HCT116 (cell line): ENCODE measurements at places on chromosomes 5 and 9. TPM values are rescaled to one million over a fixed set of nuclear protein-coding genes. Genes with fewer than 3 reads are reported as not detected.

The OMD gene
- total RNA-seq, result not detected

The LPAR1 gene
- 7.4 TPM for total RNA-seq

DNA sequence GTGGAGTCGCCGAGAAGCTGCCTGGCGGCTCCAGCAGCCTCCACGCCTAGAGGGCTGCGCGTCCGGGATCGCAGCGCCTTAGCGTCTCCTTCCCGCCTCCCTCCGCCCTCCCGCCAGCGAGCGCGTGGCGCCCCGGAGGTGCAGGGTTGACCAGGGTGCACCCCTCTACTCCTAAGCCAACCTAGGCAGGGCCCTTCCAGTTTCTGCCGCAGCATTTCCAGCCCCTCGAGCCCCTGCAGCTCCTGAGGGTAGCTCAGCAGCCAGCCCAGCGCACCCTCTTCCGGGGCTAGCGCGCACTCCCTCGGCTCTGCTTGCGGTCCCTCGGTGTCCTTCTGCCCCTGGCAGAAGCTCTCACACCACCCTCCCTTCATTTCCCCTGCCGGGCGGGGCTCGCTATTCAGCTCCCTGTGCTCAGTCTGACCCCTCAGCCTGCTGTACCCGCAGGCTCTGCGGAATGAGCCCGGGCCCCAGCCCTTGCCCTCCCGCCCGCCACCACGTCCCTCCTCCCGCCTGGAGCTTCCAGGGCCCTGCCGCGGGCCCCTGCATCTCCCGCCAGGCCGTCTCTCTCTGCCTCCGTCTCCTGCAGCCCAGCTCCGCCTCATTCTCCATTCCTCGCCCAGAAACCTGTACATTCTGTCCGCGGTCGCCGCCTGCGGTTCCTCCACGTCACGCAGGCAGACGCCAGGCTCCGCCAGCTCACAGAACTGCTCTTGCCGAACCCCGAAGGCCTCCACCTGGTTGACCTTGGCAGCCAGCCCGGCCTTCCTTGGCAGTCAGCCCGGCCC, 61.8 kb downstream of the SPATA31C2 start:
- H3K27me3 ChIP-seq, result no peaks in the 10 kb centered on the region; the same call in 1 of the 2 replicates
- peak; percentile 63 for DNase-seq
- H3K36me3 ChIP-seq, result no peaks in the 10 kb centered on the region
- peak overlapping the region; percentile 83 for H3K27ac ChIP-seq

- H3K4me1 ChIP-seq, result no peaks in the 10 kb centered on the region
- H3K27ac ChIP-seq, result no peak overlapping the region
- no peak overlapping the region for H3K4me3 ChIP-seq
- peaks cover 87% of the 10 kb centered on the region for H3K27me3 ChIP-seq
- no peaks in the 10 kb centered on the region for H3K36me3 ChIP-seq
Measured at GRCh38 chr5:137264573-137264972, 234.6 kb downstream of the SPOCK1 start.

DNA sequence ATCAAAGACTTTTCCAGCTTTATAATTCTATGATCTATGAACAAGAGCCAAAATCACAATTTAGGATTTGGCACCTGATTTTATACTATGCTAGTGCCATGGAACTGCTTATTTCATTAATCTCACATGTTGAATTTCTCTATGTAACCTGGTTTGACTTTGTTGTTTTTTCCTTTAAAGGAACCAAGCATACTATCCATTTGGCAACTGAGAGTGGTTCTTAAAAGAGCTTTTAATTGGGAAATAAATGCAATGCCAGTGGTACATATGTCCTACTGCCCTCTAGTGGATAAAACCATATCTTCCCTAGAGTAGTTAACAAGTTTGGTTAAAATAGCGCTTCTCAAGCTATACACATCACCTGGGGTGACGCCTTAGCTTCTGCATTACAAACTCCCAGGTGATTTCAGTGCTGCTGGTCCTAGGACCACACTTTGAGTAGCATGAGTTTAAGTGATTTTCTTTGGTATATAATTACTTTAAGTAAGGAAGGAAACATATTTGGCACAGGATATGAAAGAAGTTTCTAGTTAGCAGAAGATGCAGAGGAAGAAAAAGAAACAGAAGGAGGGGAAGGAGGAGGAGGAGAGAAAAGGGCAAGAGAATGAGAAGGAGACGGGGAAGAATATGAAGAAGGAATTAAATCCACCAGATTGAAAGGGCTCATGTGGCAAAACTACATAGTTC, 56.8 kb downstream of the FGF10 start:
- DNase-seq, result peak; percentile 39
- no peak overlapping the region for H3K27ac ChIP-seq
- no peaks in the 10 kb centered on the region for H3K4me1 ChIP-seq
- no peaks in the 10 kb centered on the region for H3K36me3 ChIP-seq
- no peak overlapping the region for H3K4me3 ChIP-seq

- H3K4me1 ChIP-seq, result peaks cover 9% of the 10 kb centered on the region
- H3K27ac ChIP-seq, result no peak overlapping the region
- peaks cover 5% of the 10 kb centered on the region; the same call in 1 of the 2 replicates for H3K27me3 ChIP-seq
- DNase-seq, result no peak
- no peak overlapping the region for H3K4me3 ChIP-seq
Measured at GRCh38 chr9:98453589-98454311, 198.3 kb upstream of the TBC1D2 start.

GRCh38 chr5:34503379-34504253, 152.5 kb upstream of the RAI14 start:
- H3K4me1 ChIP-seq, result peaks cover 6% of the 10 kb centered on the region; the same call in 1 of the 2 replicates
- no peak for DNase-seq
- H3K4me3 ChIP-seq, result no peak overlapping the region
- no peak overlapping the region for H3K27ac ChIP-seq
- H3K27me3 ChIP-seq, result no peaks in the 10 kb centered on the region

- H3K4me1 ChIP-seq, result peaks cover 4% of the 10 kb centered on the region; the same call in 1 of the 2 replicates
- H3K27ac ChIP-seq, result no peak overlapping the region
- no peak overlapping the region for H3K4me3 ChIP-seq
- no peaks in the 10 kb centered on the region for H3K36me3 ChIP-seq
Measured at GRCh38 chr5:138663009-138663408, 87.8 kb upstream of the HSPA9 start.

DNA sequence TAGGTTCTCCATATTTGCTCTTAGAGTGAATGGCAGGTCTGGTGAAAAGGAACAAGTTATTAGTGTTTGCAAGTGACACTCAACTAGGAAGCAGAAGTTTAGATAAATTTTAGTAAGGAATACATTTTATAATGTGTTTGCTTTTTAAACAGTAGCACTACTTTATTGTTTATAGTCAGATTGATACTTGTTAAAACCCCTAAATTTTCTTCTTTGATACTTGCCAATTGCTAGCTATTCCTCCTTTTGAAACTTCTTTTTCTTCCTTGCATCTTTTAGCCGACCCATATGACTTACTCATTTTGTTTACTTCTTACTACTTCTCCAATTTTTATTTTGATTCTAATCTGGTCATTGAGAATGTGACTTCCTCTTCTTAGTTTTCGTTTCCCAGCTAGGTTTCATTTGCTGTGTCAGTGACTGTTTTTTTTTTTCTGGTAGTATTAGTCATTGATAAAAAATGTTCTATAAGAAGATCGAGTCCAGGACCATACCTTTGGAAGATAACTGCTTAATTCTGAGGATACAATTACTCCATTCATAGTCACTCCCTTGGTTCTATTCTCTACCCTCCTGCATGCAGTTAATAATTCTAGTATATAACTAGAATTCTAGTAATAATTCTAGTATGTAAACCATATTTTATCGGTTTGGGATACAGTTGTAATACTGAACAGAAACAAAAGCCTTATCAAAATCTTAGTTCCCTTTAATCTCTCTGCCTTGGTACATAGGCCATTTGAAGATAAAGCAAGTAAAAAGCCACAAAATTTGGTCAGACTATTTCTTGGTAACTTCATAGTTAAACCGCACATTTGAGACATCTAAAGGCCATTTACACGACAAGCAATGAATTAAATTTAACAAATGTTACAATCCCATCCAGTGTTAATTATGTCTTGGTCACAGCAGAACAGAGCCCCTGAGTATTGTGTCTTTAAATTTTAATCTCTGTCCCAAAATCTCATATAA, 2.8 kb upstream of the RICTOR start:
- DNase-seq, result no peak
- peaks cover 50% of the 10 kb centered on the region for H3K4me1 ChIP-seq
- no peaks in the 10 kb centered on the region for H3K27me3 ChIP-seq
- no peaks in the 10 kb centered on the region for H3K36me3 ChIP-seq

- H3K27me3 ChIP-seq, result no peaks in the 10 kb centered on the region
- no peaks in the 10 kb centered on the region for H3K4me1 ChIP-seq
- no peak for DNase-seq
- no peak overlapping the region for H3K4me3 ChIP-seq
Measured at GRCh38 chr9:79236466-79236865, 335.3 kb upstream of the TLE4 start.
